Activated CD4-positive, alpha-beta T cell treated with anti-CD3 and anti-CD28 coated beads for 36 hours (primary cell): ENCODE measurements at places on chromosomes 7 and 10. TPM values are rescaled to one million over a fixed set of nuclear protein-coding genes. Genes with fewer than 3 reads are reported as not detected.

The CCDC71L gene
- 18.6 TPM for total RNA-seq

The CHST3 gene
- total RNA-seq: 0.46 TPM

The ACTA2 gene
- 10.2 TPM for total RNA-seq

The SPDYE2B gene
- total RNA-seq: not detected

The ELFN1 gene
- 0.05 TPM for total RNA-seq

The ADIRF gene
- total RNA-seq: not detected

The GIMAP5 gene
- total RNA-seq: 47.6 TPM

The PIP gene
- total RNA-seq: not detected

The SPDYE2 gene
- not detected for total RNA-seq

The CTTNBP2 gene
- total RNA-seq: not detected

The CLEC2L gene
- total RNA-seq: not detected

The GRID2IP gene
- total RNA-seq: 0.05 TPM

The RBP3 gene
- not detected for total RNA-seq

The PCDH15 gene
- not detected for total RNA-seq

The ACTR3C gene
- 4.7 TPM for total RNA-seq

The STRIP2 gene
- 41.3 TPM for total RNA-seq

The PON1 gene
- total RNA-seq: not detected

The C10orf62 gene
- not detected for total RNA-seq

The SEMA3C gene
- total RNA-seq: not detected

The PRKRIP1 gene
- total RNA-seq: 26.2 TPM

The SLC26A3 gene
- not detected for total RNA-seq

The UNCX gene
- not detected for total RNA-seq
